AG04450 (cell line): ENCODE measurements at places on chromosomes 1 and 21.
A peak's percentile ranks its signal among the peaks of the same experiment; 100 is the strongest.

DNA sequence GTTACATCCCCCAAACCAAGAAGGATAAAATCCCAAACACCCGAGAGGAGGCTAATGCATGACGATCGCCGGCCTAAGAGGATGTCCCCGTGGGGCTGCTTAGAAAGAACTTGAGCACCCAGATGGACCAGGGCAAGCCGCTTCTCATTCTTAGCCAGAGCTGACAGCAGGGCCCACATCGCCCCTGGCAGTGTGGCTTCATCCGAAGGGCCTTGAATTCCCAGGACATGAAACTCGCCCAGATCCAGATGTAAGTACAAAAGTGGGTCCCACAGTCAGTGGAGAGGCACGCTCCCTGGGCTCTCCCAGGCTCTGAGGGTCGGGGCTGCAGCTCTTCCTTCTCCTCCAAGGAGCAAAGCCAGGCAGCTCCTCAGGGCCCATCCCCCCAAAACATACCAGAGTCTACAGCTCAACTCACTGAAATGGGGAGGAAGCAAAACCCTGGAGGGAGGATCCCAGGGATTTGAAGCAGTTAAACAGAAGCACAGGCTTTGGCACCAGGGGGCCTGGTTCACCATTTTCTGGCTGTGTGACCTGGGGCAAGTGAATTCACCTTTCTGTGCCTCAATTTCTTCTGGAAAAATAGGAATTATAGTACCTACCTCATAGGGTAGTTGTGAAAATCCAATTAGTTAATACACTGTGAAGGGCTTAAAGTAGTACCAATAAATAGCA, 85.6 kb downstream of the MAN1C1 start:
- DNase-seq: no peak

DNA sequence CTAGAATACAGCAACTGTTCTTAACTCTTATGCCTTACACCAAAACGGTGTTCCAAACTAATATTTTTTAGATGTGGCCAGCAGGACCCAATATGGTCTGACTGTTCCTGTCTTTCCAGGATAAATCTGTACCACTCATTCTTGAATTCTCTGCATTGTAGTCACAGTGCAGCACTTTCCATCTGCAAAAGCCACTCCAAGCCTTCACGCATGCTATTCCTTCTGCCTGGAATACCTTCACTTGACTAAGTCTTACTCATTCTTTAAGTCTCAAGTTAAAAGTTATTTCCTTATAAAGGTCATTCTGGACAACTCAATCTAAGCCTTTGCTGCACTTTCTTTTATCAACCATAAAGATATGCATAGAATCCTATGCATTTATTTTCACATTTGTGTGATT, 1194.5 kb downstream of the PLA2G4A start:
- peak; percentile 6 for DNase-seq

- DNase-seq: no peak
Measured at GRCh38 chr1:209445576-209445975, 137.9 kb upstream of the CAMK1G start.

GRCh38 chr1:88538222-88538899, 145.7 kb upstream of the PKN2 start:
- no peak for DNase-seq

GRCh38 chr1:159783724-159784123, 3.0 kb downstream of the DUSP23 start:
- no peak for DNase-seq

DNA sequence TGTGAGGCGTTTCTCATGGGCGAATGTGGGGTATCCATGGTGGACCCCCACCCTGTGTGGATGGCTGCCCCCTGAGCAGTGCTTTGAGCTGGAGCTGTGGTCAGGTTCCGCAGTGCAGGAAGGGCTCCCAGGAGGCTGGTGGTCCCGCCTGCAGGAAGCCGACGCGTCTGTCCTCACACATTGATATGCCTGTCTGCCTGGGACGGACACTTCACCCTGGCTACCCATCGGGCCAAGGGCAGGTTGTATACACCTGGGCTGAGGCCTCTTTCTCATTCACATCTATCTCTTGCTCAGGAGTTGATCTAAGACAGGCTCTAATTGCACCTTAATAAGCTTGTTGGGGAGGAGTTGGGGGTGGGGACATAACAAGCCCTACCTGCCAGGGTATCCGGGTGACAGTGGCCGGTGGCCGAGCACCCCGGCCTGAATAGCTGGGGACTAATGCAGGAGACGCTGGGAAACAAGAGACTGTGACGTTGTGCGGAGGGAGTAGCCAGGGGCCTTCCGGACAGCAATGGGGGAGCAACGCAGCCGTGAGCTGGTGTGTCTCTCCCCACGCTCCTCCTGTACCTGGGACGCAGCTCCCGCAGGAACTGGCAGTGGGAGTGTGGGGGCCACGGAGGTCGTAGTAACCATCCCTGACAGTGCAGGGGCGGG, 21.7 kb downstream of the PDXK start:
- no peak for DNase-seq

- peak; percentile 59 for DNase-seq
Measured at GRCh38 chr1:88985032-88985431, 7.4 kb downstream of the KYAT3 start.

DNA sequence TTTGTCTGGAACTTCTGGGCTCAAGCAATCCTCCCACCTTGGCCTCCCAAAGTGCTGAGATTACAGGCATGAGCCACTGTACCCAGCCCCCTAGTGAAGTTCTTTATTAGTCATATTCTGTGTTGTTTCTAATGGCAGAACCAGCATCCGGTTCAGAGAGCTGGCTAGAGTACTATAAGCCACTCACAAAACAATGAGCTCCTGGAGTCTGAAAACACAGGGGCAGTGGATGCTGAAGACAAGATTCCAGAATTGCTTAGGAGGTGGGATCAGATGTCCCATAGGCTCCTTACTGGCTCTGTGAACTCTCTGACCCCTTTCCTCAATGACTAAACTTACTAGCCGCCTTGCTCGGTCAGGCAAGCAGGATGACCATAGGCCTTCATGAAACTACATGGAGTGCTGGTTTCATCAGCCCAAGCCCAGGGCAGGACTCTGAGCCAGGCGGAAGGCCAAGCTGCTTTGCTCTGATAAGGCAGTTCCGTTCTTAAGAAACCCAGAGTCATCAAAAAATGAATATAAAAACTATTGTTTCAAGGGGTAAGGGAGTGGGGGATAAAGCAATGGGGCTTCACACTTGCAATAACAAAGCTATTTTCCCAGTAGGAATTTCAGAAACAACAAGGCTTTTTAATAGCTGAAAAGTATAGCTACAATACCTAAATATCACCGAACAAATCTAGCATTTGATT, 8.1 kb downstream of the MTHFR start:
- DNase-seq: no peak
